ENCODE measurements at places on chromosomes 12 and 14. TPM values are rescaled to one million over a fixed set of nuclear protein-coding genes. Genes with fewer than 3 reads are reported as not detected.
A peak's percentile ranks its signal among the peaks of the same experiment; 100 is the strongest.

DNA sequence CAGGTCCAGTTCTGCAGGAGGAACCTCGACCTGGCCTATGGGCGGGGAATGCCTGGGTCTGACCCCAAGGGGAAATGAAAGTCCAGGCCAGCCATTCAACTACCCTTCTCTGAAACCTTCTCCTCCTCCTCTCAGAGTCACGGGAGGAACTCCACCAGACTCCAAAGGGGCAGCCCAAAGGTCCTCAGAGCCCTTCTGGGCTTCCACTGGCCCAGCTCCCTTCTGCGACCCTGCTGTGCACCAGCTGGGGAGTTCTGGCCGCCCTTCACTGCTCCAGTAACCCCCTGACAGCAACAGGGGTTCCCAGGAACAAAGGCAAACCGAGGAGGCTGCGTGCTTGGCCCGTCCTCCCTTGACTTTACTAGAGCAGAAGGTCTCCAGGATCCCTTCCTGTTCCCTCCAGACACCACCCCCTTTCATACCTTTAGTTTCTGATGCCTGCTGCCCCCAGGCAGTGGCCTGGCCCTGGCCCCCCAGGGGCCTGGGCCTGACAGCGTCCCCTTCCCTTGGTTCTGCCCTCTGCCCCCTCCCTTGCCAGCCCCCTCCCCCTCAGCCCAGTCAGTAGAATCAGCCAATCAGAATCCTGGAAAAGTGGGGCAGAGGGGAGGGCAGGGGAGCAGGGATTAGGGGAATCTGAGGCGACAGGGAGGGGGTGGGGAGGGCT is 850 bp upstream of the ZNF385A start:
- DNase-seq = peak; percentile 73

- peak; percentile 60 for DNase-seq
Observed at GRCh38 chr12:53499266-53500141, at the start of gene MAP3K12. TSS of gene MAP3K12 (minus strand) at chr12:53499458. CDS start at chr12:53487391, 12,067 bp downstream.

DNA sequence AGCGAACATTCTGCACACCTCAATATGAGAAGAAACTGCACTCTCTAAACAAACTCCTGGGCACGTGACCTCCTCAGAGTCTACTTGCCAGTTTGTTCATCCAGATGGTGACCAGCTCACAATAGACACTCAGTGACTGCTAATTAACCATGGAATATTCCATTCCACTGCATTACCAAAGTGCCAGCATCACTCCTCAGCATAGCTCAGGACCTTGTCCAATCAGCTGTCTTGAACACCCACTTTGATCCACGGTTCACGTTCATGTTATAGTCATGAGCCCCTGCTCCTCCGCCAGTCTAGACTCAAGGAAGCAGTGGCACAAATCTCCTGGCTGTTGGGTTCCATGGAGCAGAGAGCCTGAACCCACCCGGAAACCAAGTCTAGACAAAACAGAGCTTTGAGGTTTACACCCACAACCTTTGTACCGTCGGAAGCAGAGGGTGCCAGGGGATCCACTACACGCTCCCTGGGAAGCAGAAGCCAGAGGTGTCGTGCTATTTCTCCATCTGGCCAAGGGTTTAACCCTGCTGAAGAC is 285.3 kb downstream of the ZFP36L1 start:
- no peak for DNase-seq

The CD4 gene
- total RNA-seq = 0.49 TPM

The SLC6A12 gene
- total RNA-seq = not detected

- no peak for DNase-seq
Observed at GRCh38 chr14:22505697-22506377, 83.2 kb downstream of the DAD1 start.

The SLC25A21 gene
- total RNA-seq = not detected

GRCh38 chr12:80041692-80042091 is 57.6 kb upstream of the OTOGL start:
- no peak for DNase-seq

DNA sequence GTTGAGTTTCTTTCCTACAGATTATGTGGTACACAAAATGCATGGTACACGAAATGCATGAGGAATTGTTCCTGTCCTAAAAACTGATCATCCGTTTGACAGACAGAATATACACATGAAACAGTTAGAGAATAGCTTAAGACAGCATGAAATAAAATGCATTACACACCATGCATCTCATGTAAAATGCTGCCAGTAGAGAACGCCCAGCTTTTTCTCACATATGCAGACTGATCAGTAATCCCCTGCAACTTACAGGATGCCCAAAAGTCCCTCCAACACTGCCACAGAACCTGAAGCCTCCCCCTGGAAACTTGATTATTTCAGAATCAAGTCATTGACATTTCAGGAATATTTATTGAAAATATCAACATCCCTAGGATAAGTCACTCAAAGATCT is 24.0 kb downstream of the IFNG start:
- no peak for DNase-seq

DNA sequence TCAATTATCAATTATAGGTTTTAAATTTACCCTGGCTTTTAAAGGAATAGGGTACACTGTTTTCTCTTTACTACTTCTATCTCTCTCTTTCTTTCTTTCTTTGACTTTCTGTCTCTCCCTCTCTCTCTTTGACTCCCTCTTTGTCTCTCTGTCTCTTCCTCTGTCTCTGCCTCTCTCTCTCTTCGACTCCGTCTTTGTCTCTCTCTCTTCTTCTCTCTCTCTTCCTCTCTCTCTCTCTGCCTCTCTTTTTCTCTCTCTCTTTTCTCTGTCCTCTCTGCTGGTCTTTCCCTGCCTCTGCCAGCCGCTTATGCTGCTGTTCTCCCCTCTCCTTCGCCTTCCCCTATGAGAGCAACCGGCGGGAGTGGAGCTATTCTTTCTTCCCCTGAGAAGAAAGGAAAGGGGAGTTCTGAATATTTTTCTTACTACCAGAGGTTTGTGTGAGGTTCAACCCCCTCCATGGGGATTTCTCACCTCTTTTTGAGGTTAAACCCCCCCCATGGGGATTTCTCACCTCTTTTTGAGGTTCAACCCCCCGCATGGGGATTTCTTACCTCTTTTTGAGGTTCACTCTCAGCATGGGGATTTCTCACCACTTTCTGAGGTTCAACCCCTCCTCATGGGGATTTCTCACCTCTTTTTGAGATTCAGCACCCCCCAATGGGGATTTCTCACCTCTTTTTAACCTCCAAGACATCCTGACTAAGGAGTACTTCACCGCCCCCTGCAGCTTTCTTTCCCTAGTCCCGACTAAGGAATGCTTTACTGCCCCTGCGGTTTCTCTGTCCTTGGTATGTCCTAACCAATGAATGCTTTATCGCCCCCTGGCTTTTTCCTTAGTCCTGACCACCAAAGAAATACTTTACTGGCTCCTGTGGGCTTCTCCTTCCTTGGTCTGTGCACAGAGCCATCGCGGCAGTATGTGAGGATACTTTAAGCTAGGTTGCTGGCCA is 27.4 kb upstream of the DDHD1 start:
- DNase-seq = peak; percentile 57

The SERPINA12 gene
- not detected for total RNA-seq

GRCh38 chr12:114767084-114767760 is 83.2 kb upstream of the TBX3 start:
- DNase-seq = no peak

The NFATC4 gene
- total RNA-seq = 7.9 TPM

- no peak for DNase-seq
Observed at GRCh38 chr12:76237086-76237701, 111.0 kb downstream of the BBS10 start.

DNA sequence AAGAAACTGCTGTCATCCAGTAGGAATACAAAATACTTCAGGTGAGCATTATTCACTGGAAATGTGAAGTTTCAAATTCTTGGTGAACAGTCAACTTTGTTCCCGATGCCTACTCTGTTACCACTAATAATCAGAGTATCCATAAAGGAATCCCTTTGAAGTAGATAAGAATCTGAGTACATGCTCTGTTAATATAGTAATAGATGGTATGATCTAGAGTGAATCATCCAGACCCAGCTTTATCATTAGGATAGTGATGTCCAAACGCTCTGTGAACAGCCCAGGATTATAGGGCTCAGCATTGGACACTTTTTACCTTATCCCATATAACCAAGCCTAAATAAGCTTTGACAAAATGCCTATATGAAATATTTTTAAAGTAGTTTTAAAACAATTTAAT is 33.3 kb downstream of the PPP2R3C start:
- DNase-seq = no peak

GRCh38 chr12:109744026-109744425 is 30.4 kb downstream of the FAM222A start:
- DNase-seq = no peak

DNA sequence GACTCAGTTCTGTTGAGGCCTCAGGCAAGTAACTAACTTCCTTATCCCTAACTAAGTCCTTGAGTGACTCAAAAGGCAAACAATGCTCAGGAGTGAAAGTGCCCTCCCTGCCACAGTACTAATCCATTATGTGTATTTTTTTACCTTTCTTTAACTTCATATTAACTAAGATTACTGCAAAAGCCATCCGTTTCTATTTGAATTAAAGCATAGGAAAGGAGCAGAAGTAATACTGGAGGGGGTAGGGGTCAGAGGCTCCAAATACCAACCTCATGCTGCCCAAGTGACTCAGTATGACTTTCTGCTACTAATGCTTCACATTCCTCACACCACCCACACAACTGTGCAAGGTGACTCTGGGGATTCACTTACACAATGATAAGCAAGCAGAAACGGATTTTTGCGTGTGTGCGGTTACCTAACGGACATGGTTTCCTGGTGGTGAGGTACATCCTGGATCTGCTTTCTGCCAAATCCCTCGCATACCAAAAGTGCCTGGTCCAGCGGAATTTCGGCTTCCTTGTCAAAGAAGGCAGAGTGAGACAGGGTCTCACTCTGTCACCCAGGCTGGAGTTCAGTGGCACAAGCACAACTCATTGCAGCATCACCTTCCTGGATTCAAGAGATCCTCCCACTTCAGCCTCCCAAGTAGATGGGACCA is 25.1 kb downstream of the MOK start:
- no peak for DNase-seq

GRCh38 chr12:64691795-64692583 is 67.2 kb downstream of the GNS start:
- no peak for DNase-seq

DNA sequence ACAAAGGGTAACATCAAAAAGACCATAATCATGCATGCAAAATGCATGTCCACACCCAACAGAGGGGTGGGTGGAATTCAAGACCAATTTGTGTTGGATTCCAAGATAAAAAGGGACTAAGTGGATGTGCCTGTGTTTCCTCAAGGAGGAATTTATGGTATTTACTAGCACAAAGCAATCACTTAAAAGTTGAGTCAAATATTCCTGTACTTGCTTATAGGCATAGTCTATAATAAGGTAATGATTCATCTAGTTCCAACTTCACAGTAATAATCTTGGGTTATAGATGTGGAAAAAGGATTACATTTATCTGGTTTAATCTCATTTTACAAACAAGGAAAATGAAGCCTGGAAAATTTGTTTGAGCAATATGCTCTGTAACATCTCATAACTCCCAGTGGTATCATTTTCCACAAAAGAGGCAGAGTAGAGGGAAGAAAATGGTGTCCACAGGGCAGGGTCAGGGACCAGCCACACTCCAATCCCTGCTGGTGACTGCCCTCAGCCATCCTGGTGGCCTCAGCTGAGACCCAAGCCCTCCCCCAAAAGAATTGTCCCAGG is 80.8 kb upstream of the REP15 start:
- DNase-seq = no peak

GRCh38 chr12:32863128-32863527 is 33.4 kb downstream of the PKP2 start:
- DNase-seq = no peak

- DNase-seq = no peak
Observed at GRCh38 chr12:3236345-3237187, 159.4 kb downstream of the TSPAN9 start.

DNA sequence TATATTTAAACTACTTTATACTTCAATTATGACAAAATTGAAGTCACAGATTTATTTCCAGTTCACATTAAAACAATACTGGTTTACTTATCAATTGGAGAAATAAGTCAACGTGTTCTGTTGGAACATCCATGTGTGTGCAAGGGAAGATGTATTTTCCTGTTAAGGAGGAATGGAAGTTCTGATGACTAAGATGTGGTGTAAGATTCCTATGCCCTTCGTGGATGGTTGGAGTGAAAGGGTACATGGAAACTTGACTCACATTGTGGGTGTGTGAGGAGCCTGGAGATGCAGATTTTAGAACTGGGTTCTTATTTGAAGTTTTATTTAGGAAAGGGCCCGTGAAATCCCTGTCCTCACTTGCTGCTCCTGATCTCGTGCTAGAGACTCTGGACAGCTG is 95.3 kb downstream of the CATSPERB start:
- no peak for DNase-seq
